ENCODE measurements at places on chromosomes 1 and 21. TPM values are rescaled to one million over a fixed set of nuclear protein-coding genes. Genes with fewer than 3 reads are reported as not detected.

GRCh38 chr1:150144606-150145005, 5.1 kb upstream of the PLEKHO1 start:
- H3K4me1 ChIP-seq = no peaks in the 10 kb centered on the region
- no peak overlapping the region for H3K4me3 ChIP-seq
- DNase-seq = no peak
- H3K27ac ChIP-seq = no peak overlapping the region

Gene EXTL1
- 0.49 TPM for total RNA-seq

Gene RNU1-3
- 6,622 TPM for total RNA-seq

Gene ZMYM4
- 48.1 TPM for total RNA-seq

Gene COL11A1
- total RNA-seq = 1.7 TPM

All from upper lobe of right lung (tissue), 1 donor.